ENCODE measurements at places on chromosomes 1 and 21. TPM values are rescaled to one million over a fixed set of nuclear protein-coding genes. Genes with fewer than 3 reads are reported as not detected.
A peak's percentile ranks its signal among the peaks of the same experiment; 100 is the strongest.

DNA sequence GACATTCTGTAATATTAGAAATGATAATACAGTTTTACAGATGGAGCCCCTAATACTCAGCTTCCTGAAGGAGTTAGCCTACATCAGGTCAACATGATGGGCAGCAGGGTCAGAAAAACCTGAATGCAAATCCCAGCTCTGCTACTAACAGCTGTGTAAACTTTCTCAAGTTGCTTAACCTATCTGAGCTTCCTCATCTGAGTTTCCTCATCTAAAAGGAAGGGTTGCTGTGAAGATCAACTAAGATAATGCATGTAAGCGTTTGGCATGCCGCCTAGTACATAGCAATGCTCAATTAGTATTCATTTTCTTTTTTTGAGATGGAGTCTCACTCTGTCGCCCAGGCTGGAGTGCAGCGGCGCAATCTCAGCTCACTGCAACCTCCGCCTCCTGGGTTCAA, 18.4 kb upstream of the DESI2 start:
- no peak for DNase-seq

DNA sequence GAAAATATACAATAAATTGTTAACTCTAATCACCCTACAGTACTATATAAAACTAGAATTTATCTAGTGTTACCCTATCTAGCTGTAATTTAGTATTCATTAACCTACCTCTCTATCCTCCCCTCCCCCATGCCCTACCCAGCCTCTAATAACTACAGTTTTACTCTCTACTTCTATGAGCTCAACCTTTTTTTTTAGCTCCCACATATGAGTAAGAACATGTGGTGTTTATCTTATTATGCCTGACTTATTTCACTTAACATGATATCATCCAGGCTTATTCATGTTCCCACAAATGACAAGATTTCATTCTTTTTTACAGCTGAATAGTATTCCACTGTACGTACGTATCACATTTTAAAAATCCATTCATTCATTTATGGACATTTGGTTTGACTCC, 46.0 kb upstream of the WARS2 start:
- DNase-seq: no peak

DNA sequence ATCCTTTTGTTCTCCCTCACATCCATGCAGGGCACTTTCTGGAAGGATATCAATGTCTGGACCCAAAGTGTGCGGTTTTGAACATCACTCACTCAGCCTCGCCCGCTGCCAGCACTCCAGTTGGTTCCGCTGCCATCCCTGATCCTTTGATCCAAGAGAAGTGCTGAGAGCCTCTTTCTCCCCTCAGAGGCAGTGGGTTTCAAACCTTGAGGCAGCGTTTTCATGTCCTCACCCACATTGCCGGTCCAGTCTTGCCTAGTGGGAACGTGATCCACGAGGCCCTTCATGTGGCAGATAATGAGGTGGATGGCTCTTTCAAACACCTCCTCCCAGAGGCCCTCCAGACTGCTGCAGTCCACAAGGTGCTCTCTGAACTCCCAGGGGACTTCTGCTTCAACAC, 122.2 kb downstream of the ACTL8 start:
- DNase-seq: no peak

DNA sequence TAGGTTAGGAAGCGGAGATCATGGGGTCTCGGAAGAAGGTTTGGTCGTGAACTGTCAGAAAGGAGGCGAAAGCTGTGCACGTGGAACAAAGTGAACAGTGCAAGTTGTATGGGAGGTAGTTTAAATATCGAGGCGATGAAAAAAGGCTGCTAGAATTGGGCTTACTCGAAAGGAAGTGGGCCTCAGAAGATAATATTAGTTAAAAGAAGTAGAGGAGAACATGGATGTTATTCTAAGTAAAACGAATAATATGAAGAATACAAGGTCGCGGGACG, 571 bp downstream of the WDR3 start:
- DNase-seq: no peak

- no peak for DNase-seq
Observed at GRCh38 chr1:241499910-241500309, 19.6 kb downstream of the FH start.

- peak; percentile 75 for DNase-seq
Observed at GRCh38 chr1:223135176-223135942, 7.7 kb downstream of the TLR5 start.

DNA sequence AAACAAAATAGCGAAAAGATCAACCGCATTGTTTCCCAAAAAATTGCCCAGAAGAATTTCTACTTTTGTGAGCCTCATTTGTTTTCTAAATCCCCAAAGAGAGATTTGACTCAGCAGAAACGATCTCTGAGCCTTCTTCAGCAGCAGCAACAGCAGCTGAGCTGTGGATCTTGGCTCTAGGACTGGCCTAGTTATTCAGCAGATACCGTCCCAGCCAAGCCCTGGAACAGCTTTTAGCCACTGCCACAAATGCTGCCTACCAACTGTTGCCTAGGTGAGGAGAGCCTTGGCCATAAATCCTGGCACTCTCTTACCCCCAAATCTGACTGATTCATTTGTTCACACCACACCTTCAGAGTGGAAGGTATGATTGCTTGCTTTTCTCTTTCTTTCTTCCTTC, 320.1 kb downstream of the TGFB2 start:
- peak; percentile 70 for DNase-seq

- DNase-seq: no peak
Observed at GRCh38 chr1:234941321-234942011, 187.2 kb downstream of the TOMM20 start.

DNA sequence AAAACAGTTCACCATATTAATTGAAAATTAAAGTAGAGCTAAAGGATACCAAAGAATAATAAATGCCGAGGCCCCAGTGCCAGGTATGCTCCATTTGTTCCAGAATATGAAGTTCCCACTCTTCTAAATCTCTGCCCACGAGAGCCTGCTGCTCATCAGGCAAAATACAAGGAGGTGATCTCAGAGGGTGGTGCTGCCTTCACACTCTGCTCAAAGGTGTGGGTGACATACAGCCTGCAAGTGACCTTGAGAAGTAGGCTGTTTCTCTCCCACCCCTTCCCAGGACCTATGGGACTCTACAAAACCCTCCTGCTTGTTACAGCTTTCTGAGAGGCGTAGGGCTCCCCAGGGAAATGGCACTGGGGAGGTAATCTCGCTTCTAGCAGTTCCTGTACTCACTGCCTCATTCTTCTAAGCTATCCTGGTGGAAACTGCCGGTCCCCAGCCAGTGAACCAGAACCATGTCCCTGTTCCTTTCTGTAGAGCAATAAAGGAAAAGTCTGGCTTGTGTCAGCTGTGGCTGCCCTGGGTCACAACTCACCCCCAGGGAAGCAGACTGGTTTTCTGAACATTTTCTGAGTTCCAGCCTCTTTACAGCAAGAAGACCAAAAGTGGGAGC, 26.9 kb upstream of the DPT start:
- no peak for DNase-seq

GRCh38 chr1:237507005-237507404, 383.7 kb downstream of the ZP4 start:
- DNase-seq: no peak

- DNase-seq: no peak
Observed at GRCh38 chr21:34693192-34693810, 24.5 kb downstream of the CLIC6 start.

- DNase-seq: no peak
Observed at GRCh38 chr1:99207216-99207615, 57.1 kb upstream of the PLPPR4 start.

DNA sequence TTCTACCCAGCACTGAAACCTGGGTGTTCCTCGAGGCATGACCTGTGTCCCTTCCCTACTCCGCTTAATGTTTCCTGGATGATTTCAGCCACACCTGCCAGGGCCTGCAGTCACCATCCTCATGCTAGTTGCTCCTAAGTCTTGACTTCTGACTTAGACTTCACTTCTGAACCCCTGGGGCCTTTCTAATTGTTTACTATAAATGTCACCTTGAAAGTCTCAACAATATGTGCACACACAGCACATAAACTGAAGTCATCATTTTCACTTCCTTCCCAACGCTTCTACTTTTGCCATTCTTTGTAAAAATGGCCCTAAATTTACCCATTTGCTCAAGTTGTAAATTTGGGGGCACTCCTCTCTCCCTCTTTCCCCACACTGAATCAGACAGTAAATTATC, 141.1 kb downstream of the DYRK1A start:
- no peak for DNase-seq

DNA sequence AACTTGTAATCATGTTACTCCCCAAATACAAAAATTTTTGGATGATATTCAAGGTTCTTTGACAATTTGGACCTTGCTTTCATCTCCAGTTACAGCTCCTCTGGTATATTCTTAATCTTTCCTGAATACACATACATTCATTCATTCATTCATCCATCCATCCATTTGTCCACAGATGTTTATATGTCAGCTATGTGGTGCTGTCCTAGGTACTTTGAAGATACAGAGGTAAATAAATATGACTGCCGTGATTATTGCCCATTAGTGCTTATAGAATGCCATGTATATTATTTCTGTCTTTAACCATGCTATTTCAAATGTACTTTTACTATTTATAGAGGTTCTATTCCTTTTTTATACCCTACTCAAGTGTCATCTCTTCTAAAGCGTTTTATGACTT, 72.1 kb downstream of the SYT14 start:
- DNase-seq: no peak

GRCh38 chr1:92960395-92961130, 699 bp downstream of the DIPK1A start:
- peak; percentile 49 for DNase-seq

DNA sequence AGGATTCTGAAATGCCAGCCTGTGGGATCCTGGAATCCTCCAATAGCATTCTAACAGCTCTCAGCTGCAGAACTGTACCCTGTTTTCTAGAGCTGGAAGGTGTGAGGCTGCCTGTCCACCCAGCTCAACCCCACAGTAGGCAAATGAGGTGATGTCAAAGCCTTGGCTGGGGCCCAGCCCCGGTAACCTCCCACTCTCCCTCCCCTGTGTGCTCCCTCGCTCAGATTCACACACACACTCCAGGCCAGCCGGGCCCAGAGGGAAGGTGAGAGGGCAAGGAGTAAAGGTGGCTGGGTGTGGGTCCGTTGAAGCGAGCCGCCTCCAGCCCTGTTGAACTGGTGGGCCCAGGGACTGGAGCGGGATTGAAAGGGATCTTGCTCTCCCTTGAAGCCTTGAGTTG, at the start of gene BSND:
Gene BSND (plus strand): TSS at position 257 of the 400 bp plus-strand sequence. CDS start 254 bp downstream, outside the sequence.
- DNase-seq: peak; percentile 37

GRCh38 chr1:16978567-16979474, 1.6 kb downstream of the MFAP2 start:
- peak; percentile 86 for DNase-seq

GRCh38 chr21:31253684-31254083, 90.4 kb downstream of the TIAM1 start:
- no peak for DNase-seq

Gene SPRR1B
- polyA plus RNA-seq: not detected

Gene RBP7
- 89.8 TPM for polyA plus RNA-seq

Gene ADAM30
- not detected for polyA plus RNA-seq

Gene FCRL4
- not detected for polyA plus RNA-seq

Gene SAMD13
- 1.2 TPM for polyA plus RNA-seq

Gene MTF1
- 2.4 TPM for polyA plus RNA-seq

Gene TMEM222
- polyA plus RNA-seq: 26.9 TPM

Gene FMO2
- polyA plus RNA-seq: 41.0 TPM

Gene OLIG2
- polyA plus RNA-seq: not detected

Gene DAB1
- 2.5 TPM for polyA plus RNA-seq

Gene AMY1C
- polyA plus RNA-seq: not detected

Gene CD48
- 0.93 TPM for polyA plus RNA-seq

Gene TEX50
- polyA plus RNA-seq: not detected

Gene CD53
- 7.1 TPM for polyA plus RNA-seq

Gene PYGO2
- 14.3 TPM for polyA plus RNA-seq
